ENCODE measurements at places on chromosomes 5 and 9.

- DNase-seq, result no peak
These were observed 134.1 kb upstream of the IFNE start for GRCh38 chr9:21616082-21616778.

DNA sequence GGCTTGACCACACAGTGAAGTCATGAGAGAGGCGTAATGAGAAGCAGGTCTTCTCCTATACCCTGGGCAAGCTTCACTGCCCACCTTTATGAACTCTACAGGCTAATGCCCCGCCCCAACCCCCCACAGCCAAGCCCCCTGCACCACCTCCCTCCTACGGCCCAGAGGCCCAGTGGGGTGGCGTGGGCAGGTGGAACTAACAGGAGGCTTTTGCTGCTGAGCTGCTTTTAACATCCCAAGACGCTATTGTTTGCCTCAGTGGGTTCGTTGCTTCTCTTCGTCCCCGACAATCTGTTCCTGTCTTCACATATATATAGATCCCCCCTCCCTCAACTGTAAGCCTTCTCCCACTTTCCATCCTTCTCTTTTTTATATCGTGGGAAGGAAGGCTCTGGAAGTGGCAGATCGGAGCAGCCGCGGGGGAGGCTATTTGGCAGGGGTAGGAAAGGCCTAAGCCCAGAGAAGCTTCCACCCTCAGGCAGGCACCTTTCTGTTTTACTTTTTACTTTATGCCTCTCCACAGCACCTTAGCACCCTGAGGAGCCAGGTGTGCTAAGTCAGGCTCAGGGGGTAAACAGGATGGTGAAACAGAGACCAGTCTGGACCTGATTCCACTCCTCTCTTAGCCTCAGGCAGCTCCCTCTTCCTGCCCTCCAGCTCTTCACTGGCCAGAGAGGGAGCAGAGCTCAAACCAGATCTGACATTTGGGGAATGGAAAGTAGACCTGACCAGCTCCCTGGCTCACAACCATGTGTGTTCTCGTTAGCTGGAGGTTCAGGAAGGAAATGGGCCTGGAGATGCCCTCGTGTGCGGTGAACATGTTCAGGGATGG is 26.5 kb downstream of the CD74 start:
- no peak for DNase-seq

DNA sequence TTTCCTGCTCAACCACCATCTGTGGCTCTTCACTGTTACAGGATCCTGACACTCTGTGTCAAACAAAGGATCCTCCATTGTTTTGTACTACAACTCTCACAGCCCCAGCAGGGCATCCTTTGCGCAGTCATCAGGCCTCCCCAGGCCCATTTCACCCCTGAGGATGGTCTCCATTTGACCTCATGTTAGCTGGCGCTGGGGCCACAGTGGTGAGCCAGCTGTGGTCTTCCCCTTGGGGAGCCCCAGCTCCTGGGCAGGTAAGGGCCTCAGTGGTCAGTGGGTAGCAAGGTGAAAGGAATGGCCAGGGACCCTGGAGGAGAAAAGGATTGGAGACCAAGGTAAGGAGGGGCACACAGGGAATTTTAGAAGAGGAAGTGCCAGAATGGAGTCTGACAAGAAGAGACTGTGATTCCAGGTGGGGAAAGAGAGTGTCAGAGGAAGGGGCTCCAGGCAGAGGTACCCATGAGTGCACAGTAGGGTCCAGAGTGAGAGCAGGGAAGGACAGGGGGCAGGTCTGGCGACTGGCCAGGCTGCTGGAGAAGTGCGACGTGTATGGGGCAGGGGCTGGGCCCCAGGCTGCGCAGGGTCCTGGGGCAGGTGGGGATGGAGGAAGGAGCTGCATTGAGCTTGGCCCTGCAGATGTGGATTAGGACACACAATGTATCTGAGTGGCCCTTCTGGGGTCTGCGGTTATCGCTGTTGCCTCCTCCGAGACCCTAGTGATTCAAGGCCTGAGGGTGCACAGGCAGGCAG is 109.9 kb downstream of the PHF2 start:
- DNase-seq, result no peak

DNA sequence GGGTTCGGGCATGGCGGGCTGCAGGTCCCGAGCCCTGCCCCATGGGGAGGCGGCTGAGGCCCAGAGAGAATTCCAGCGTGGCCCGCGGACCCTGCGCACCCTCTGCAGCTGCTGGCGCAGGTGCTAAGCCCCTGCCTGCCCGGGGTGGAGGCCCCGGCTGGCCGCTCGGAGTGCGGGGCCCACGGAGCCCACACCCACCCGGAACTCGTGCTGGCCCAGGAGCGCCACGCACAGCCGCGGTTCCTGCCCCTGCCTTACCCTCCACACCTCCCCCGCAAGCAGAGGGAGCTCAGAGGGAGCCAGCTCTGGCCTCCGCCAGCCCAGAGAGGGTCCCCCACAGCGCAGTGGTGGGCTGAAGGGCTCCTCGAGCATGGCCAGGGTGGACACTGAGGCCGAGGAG is 75.3 kb downstream of the MRPS30 start:
- DNase-seq, result no peak

GRCh38 chr9:89318123-89319014 is at the start of gene SECISBP2:
SECISBP2 (plus strand) TSS chr9:89318500; CDS start chr9:89318577, 77 bp downstream.
- peak; percentile 71 for DNase-seq

GRCh38 chr5:134524272-134524825 is 1.1 kb upstream of the JADE2 start:
- peak; percentile 30 for DNase-seq

DNA sequence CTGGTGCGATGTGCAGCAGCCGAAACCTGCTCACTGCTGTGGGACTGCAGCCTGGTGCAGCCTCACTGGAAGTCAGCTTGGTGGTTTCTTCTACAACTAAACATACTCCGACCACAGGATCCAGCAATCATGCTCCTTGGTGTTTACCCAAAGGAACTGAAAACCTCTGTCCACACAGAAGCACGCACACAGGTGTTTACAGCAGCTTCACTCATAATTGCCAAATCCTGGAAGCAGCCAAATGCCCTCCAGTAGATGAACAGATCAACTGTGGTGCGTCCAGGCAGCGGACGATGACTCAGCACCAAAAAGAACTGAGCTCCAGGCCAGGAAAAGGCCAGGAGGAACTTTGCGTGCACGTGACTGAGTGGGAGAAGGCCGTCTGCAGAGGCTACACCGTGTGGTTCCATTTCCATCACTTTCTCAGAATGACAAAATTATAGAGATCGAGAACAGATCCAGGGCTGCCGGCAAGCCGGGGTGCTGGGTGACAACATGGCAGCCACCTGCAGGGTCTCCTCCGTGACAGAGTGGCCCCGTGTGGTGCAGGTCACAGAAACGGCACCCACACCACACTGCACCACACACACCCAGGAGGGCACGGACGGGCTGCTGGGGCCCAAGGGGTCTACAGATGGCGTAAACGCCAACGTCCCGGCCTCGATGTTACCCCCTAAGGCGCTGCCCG is 23.1 kb upstream of the NSMF start:
- no peak for DNase-seq

DNA sequence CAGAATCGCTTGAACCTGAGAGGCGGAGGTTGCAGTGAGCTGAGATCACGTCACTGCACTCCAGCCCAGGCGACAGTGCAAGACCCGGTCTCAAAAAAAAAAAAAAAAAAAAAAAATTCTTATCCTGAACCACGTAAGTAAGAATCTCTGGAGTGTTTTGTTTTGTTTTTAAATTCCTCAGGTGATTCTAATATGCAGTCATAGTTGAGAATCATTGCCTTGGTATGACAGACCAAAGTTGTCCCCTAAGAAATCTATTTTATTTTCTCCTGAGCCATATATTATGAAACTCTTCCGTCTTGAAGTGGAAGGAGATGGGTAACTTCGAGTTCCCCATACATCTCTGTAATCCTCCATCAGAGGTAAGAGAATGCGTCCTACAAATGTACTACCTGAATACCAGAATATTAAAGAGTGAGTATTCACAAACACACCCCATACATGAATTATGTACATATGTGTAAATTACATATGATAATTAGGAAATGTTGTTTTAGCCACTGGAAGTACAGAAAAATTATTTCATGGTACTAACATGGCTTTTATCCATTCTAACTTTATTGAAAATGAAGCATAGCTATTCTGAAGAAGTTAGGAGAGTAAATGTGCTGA is 26.7 kb upstream of the SVEP1 start:
- no peak for DNase-seq

- DNase-seq, result peak; percentile 26
These were observed 1.1 kb downstream of the SLC27A4 start for GRCh38 chr9:128341435-128341849.

DNA sequence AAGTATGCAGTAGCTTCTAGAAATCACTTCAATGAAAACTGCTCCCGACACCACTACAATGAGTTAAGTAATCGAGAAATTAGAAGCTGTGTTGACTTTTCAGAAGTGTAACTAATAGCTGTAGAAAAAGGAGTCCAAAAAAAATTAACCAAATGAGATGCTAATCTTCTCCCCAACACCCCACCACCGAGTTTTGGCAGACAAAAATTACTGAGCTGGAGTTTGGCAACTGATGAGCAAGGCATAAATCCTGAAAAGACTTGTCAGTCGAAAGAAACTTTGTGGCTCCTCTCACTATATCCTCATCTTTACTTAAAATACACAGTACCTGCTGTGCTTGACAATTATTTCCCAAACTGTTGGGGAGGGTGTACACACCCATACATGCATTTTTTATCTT is 191.9 kb downstream of the EBF1 start:
- no peak for DNase-seq

GRCh38 chr9:133065070-133065388 is 3.2 kb downstream of the CEL start:
- DNase-seq, result no peak

GRCh38 chr5:5969942-5970483 is 408.3 kb downstream of the MED10 start:
- DNase-seq, result no peak

GRCh38 chr9:83106263-83106662 is 43.3 kb upstream of the RASEF start:
- DNase-seq, result no peak

GRCh38 chr5:159240301-159240870 is 22.7 kb upstream of the UBLCP1 start:
- DNase-seq, result no peak

DNA sequence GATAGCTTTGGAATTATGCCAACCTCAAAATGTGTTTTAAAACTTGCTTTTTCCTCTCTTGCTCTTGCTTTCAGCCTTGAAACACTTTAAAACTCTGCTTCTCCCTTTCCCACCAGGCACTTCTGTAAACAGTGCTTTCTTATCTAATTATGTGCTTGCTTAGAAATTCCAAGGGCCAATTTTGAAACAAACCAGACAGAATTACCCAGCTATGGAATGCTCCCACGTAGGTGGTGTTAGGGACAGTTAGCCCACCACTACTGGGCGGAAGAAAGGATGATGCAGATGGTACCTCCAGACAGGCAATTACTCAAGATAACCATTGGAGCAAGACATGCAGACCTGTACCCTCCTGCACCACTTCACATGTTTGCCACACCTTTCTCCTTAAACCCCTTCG is 523.0 kb upstream of the PTPRD start:
- DNase-seq, result no peak

DNA sequence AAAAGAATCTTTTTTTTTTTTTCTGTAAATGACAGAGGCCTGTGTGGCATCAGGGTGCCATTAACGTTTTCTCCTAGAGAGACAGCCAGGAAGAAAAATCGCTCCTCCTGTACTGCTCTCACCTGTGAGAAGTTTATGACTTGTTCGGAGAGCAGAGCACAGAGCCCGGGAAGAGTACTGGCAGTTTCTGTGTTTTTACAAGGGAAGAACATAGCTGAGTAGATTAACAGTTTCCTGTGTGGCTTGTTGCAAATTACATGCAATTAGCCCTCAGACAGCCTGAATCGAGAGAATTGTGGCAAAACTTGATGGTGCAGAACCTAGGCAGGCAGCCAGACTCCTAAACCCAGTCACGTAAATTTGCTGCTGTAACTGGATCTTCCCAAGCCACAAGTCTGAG is 32.1 kb downstream of the PRKACG start:
- no peak for DNase-seq

DNA sequence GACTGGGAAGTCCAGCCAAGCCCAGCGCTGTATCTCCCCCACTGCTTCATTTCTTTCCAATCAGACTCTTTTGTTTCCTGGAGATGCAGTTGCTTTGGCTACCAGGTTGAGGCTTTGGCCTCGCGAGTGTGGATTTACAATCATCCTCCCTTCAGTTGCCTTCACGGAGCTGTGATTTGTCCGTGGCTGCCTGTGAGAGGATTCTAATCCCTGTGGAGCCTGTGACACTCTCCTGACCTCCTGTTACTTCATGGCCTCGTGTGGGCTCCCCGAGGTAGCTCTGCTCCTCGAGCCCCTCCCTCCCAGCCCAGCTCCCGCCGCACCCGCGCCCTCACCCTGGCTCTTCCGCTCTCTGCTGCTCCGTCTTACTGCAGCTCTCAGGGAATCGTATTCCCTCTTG is 107.2 kb upstream of the STC2 start:
- no peak for DNase-seq

DNA sequence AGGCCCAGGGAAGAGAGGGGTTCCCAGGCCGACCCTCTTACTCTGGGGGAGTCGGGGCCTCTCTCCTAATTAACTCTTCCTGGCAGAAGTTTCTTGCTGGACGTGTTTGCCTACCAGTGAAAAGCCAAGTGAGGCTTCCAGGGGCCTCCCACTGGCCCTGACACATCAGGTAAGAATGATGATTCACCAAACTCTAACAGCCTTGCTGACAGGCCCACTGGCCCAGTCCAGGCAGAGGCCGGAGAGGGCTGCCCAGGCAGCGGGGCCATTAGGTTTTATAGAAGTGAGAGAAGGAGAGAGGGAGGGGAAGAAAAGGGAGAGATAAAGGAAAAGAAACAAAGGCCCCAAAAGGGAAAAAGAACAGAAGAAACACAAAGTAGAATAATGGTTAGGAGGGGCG is 50.8 kb upstream of the FOXE1 start:
- DNase-seq, result no peak

DNA sequence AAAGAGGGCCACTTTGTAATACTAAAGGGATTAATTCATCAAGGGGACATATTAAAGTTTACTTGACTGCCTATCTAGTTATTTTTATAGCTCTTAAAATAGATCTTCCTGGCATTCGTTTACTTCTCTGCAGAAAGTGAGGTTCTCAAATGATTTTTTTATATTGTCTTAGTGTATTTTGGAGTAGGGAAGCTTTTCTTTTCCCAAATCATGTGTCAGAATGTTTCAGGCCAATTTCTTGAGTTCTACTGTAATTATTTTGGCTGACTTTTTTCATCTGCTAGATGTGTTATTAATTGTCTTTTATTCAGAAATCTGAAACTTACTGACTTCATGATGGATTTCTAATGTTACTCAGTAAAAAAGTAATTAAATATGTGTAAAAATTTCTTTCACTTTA is 60.2 kb upstream of the FBXL7 start:
- no peak for DNase-seq

- DNase-seq, result no peak
These were observed 126.9 kb upstream of the ANKRD55 start for GRCh38 chr5:56359809-56360685.

DNA sequence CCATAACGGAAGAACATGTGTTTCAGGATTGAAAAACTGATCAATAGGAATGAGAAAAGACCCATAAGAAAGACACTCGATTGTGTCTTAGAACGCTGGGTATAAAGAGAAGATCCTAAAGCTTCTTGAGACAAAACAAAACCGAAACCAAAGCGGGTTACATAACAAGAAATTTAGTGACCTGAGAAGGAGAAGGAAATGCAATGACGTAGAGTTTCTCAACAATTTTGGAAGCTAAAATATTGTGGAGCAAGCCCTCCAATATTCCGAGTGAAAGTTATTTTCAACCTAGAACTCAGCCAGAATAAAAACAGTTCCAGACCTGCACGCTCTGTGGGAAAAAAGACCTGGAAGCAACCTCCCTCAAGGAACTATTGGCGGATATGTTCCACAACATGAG is 81.9 kb upstream of the FREM1 start:
- DNase-seq, result no peak

- no peak for DNase-seq
These were observed 614.7 kb downstream of the CSNK1G3 start for GRCh38 chr5:124126504-124127217.
